ENCODE measurements at places on chromosomes 12 and 14. TPM values are rescaled to one million over a fixed set of nuclear protein-coding genes. Genes with fewer than 3 reads are reported as not detected.

The TAS2R8 gene
- not detected for total RNA-seq

The RPL10L gene
- not detected for total RNA-seq

The PLBD1 gene
- 0.95 TPM for total RNA-seq

The COCH gene
- 0.16 TPM for total RNA-seq

The ANKS1B gene
- 0.52 TPM for total RNA-seq

The NRIP2 gene
- total RNA-seq: not detected

The GPR84 gene
- total RNA-seq: not detected

The TBX3 gene
- total RNA-seq: 20.5 TPM

The OTX2 gene
- not detected for total RNA-seq

The MYF5 gene
- not detected for total RNA-seq

The P2RX2 gene
- total RNA-seq: 0.16 TPM

The SRSF9 gene
- 240 TPM for total RNA-seq

The ULK1 gene
- total RNA-seq: 9.9 TPM

The FBXL14 gene
- 9.0 TPM for total RNA-seq

The FGF6 gene
- total RNA-seq: not detected

The PLXNC1 gene
- total RNA-seq: 21.1 TPM

The FLRT2 gene
- 0.77 TPM for total RNA-seq

The LRFN5 gene
- total RNA-seq: 13.2 TPM

The RERGL gene
- not detected for total RNA-seq

The MYH7 gene
- total RNA-seq: not detected

Data from bronchial smooth muscle cell (primary cell).